ENCODE measurements at places on chromosomes 3 and 15.

DNA sequence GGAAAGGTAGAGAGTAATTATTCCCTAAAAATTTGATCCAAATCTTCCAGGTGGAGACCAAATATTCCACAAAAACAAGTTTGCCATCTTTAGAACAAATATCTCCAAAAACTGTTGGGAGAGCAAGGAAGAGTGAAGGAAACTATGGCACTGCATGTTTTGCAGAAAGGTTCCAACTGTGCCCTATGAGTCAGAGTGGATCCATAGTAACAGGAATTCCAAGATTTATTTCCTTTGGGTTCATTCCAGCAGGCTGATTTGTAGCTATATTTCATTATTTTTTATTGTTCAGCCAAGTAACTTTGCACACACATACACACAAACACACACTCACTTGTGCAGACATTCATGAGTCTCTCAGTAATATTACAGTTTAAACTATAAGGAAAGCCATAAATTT, 459.7 kb upstream of the EPHA6 start:
- DNase-seq, result no peak

GRCh38 chr3:73415118-73415517, 209.6 kb downstream of the PDZRN3 start:
- no peak for DNase-seq

DNA sequence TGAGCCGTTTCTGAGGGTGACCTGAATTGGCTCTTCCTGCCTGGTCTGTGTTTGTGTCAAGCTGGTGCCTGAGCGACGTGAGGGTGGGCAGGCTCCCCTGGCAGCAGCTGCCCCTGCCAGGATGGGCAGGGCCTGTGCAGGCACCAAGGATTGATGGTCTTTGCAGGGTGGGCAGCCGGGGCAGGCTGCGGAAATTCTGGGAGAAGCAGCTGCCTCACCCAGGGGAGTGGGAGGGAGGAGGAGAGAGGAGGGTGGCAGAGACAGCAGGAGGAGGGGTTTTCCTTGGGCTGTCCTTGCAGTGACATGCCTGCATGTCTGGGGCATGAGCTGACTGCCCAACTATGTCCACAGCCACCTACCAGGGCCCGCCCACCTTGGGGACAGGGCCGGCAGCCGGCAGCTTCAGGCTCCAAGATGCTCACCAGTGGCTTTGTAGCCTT, 27.9 kb upstream of the SLC6A6 start:
- DNase-seq, result no peak

DNA sequence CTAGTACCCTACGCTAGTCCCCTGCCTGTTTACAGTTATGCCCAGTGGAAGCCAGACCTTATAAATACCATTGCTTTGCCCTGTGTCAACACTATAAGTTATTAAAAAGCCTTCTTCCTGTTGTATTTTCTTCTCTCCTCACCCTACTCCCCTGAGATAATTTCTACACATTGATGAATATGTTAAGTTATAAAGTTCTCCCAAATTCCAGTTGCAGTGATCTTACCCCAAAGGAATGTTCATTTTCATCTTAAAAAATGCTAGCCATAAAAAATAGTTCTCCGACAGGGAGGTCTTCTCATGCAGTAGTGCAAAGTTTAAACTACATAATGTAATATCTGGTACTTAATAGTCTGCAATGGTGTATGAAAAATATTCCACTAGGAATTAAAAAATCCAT, 58.6 kb downstream of the MAP2K5 start:
- no peak for DNase-seq

GRCh38 chr3:19263606-19264005, 115.3 kb downstream of the KCNH8 start:
- no peak for DNase-seq

GRCh38 chr15:44034933-44035624, 160.0 kb downstream of the FRMD5 start:
- no peak for DNase-seq

GRCh38 chr15:68232449-68232848, 2.9 kb upstream of the CLN6 start:
- DNase-seq, result no peak

- DNase-seq, result no peak
Observed at GRCh38 chr3:140896997-140897396, 44.6 kb upstream of the SLC25A36 start.
